ENCODE measurements at places on chromosomes 6 and 20. TPM values are rescaled to one million over a fixed set of nuclear protein-coding genes. Genes with fewer than 3 reads are reported as not detected.

TRAPPC3L gene
- not detected for total RNA-seq

OXT gene
- total RNA-seq, result not detected

NTSR1 gene
- not detected for total RNA-seq

RSPH3 gene
- total RNA-seq, result 6.0 TPM

ANGPT4 gene
- 0.07 TPM for total RNA-seq

KIF25 gene
- 0.72 TPM for total RNA-seq

BMP2 gene
- 0.84 TPM for total RNA-seq

TGM2 gene
- 1.2 TPM for total RNA-seq

COL20A1 gene
- total RNA-seq, result 10.2 TPM

BMP6 gene
- 0.44 TPM for total RNA-seq

SYNGAP1 gene
- total RNA-seq, result 72.4 TPM

ANKRD66 gene
- not detected for total RNA-seq

CAP2 gene
- total RNA-seq, result 24.3 TPM

PAK5 gene
- 1.8 TPM for total RNA-seq

PCMTD2 gene
- 65.4 TPM for total RNA-seq

E2F1 gene
- 94.9 TPM for total RNA-seq

DNA sequence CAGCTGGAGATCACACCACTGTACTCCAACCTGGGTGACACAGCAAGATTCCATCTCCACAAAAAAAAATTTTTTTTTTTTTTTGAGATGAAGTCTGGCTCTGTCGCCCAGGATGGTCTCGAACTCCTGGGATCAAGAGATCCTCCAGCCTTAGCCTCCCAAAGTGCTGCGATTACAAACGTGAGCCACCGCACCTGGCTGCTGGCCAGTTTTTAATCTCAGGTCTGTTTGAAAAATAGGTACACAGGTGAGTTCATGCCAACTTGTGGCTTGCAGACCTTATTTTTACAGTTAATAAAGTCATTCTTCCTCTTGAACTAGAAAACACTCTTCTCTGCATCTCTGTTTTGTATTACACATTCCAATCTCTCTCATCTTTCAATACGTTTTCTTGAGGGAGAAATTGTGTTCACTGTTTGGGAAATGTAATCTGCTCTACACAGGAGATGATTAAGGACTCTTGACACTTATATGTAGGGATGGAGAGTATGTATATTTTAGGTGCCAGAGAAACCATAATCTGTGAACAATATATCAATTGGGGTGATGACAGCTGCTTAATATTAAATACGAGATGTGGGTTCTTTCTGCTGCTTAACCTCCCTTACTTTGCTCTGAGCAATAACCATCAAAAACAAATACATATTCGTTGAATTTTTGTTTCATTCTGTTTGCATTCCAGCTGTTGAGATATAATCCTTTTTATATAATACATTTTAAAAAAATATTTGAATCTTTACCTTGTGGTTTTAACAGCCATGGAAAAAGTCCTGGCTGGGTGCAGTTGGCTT is 17.7 kb upstream of the RIPOR3 start:
- DNase-seq, result no peak

DNA sequence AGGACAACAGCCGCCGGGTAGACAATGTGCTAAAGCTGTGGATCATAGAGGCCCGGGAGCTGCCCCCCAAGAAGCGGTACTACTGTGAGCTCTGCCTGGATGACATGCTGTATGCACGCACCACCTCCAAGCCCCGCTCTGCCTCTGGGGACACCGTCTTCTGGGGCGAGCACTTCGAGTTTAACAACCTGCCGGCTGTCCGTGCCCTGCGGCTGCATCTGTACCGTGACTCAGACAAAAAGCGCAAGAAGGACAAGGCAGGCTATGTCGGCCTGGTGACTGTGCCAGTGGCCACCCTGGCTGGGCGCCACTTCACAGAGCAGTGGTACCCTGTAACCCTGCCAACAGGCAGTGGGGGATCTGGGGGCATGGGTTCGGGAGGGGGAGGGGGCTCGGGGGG is 16.7 kb upstream of the ZBTB9 start:
- no peak for DNase-seq

GRCh38 chr20:10928841-10929421 is 255.1 kb upstream of the JAG1 start:
- DNase-seq, result no peak

DNA sequence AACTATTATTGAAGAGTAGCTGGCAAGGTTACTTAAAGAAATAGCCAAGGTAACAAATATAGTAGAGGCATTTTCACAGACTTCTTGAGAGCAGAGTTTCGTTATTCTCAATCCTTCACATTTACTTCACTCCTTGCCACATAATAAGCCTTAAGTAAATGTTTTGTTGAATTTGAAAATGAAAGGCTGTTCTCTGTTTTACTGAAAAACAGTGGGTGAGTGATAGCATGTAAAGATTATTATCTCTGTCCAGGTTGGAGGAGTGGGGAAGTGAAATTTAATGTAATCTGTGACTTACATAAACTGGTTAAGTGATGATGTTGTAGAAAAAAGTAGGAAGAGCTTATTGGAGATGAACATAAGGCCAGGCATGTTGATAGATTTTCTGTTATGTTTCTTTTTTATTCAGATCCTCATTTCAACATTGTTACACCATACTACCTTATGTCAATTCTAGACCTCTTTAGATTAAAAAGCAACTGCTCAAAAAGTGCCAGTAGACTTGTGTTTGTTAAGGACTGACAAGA is 55.0 kb downstream of the QKI start:
- DNase-seq, result no peak

DNA sequence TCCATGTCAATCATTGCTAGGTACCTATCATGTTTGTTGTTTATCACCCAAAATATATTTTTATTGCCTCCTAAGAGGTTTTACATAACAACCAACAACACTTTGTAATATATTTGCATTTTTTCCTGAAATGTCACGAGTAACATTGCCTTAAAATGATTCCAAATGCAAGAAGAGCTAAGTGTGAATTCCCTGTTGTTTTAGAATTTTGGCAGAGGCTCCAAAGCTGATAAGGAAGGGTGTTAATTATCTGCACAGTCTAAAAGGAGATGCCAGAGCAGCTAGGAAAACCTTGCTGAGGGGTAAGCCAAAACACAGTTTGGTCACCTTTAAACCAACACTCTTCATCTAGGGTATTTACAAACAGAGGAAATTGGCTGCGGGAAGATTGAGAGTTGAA is 201.9 kb upstream of the KCNQ5 start:
- no peak for DNase-seq

DNA sequence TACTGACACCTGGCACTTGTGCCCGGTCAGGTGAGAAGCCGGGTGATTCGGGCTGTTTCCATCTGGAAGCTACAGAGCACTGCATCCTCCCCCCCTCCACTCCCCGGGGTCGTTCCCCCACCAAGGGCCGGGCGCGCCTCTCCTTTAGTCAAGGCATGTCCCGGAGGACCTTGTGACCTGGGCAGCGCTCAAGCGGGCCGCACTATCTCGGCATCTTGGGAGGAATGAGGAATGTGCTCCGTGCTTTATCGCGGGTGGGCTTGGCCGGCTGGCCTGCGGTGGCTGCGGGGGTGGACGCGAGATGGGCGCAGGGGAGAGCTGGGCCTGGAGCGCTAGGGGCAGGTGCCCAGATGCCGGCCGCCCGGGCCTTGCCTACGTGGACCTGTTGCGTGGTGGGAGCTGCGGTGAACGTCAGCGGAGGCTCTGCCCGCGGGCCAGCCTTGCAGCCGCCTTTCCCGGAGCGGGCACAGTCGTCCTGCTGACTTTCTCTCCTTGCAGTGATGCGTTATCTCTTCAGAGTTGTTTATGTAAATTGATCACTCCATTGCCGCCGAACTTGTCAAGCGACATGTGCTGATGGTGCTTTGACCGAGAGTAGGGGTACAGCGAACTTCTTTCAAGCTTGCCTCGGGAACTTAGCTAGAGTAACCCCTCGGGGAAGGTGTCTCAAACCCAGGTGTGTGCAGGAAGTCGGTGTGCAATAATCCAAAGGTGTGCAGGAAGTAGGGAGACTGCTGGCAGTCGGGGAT is 1.1 kb downstream of the LRRC1 start:
- DNase-seq, result peak; percentile 12

- DNase-seq, result no peak
Measured at GRCh38 chr6:116476002-116476678, 15.0 kb downstream of the CALHM6 start.

GRCh38 chr6:41247288-41247865 is 19.2 kb downstream of the TREML4 start:
- DNase-seq, result no peak

DNA sequence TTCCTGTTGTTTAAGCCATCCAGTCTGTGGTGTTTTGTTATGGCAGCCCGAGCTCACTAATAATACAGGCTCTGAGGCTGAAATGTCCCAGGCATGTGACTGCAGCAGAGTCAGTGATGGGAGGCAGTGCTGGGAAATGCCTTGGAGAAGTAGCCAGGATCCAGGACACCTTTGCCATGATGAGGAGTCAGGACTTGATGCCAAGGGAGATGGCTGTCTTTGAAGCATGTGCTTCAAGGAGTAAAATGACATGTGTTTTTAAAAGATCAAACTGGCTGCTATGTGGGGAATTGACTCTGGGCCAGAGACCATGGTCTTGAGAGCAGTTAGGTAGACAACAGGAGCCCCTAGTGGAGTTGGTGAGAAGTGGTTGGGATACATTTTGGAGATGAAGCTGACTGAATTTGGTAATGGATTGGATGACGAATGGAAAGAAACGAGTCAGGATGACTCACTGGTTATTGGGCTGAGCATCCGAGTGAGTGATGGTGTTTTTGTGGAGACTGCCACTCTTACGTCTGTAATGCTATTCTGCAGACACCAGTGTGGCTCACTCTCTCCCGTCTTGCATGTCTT is 322.2 kb downstream of the PLCB1 start:
- no peak for DNase-seq

- DNase-seq, result no peak
Measured at GRCh38 chr20:15204234-15204633, 866.8 kb upstream of the FLRT3 start.

DNA sequence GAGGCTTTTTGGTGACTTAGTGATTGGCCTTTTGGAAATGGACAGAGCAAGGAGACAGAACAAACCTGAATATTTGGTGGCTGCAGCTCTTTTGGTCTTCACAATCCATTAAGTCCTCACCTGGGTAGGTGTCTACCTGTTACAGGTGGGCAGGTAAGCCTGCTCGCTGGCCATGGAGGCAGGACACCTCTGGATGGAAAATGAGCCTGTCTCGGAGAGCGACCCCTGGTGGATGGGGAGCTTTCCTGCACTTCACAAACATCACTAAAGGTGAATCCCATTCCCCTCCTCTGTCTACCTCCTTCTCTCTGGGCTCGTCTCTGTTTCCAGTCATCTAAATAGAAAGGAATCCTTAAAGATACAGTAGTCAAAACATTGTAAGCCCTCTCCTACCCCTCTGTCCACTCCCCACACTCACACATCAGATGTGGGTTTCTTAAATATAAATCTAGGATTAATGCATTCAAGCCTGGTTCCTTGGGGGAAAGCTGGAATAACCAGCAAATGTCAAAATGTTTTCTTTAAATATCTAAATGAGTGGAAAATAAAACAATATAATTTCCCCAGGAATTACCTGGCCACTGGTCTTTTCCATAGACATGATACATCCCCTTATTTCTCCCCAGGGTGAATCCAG is 304.9 kb downstream of the CDH26 start:
- DNase-seq, result peak; percentile 20

DNA sequence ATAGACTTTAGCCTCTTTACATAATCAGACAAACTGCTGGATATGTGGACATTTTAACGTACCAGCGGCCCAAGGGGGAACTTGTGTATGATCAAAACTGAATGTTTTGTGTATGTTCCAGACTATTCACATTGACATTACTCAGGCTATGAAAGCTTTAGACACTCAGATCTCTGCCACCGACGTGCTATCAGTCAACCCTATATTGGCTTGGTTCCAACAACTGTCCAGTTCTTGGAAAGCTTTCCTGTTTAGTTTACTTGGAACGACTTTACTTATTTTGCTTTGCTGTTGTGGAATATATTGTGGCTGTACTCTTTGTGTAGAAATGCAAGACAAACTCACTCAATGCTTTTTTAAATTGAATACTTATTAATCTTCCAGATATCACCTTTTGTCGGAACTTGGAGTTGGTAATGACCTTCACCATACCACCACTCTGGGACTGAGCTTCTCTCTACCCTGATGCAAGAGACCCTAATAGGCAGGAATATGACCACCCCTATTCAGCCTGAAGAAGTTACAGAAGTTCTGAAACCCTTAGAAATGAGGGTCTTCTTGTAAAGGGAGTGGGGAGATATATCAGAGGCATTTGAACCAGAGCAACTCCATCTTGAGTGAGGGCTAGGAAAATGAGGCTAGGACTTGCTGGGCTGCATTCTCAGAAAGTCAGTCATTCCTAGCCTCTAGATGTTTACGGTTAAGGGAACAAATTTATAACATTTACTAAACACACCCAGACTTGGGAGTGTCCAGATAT is 49.0 kb upstream of the PAX1 start:
- no peak for DNase-seq

DNA sequence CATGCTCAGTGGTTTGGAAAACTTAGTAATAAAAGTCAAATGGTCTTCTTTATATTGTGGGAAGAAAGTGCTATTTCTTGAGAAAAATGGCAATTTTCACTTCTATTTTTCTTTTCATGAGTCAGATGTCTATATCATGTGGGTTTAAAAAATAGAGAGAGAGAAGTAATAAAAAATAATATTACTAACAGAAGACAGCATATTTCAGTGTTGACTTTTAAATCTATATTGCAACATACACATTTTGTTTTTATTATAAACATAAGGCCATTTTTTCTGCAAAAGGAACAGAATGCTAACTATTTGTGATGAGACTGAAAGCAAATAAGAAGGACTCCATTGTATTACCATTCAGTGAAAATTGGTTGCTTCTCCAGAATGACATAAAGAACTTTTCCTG is 135.1 kb upstream of the CNR1 start:
- no peak for DNase-seq

GRCh38 chr6:119346936-119347335 is 2.6 kb downstream of the MAN1A1 start:
- DNase-seq, result no peak

DNA sequence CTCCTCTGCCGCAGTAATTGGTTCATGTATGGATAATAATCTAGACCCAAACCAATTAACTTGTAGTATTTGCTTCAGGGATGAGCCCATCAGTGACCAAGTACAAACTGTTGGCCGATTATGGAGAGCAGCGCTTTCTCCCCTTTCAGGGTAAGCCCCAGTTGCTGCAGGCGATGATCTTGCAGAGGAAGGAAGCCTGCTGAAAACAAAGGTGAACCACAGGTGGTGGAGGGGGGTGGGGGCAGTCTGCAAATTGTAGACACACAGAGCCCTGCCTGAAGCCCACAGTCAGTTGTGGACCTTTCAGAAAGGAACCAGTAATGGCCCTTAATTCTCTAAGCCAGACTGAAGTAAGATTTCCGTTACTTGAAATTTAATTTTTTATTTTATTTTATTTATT is 167.9 kb upstream of the JARID2 start:
- DNase-seq, result no peak
